Fibroblast of upper back skin (primary cell): ENCODE measurements at places on chromosomes 5 and 9.

DNA sequence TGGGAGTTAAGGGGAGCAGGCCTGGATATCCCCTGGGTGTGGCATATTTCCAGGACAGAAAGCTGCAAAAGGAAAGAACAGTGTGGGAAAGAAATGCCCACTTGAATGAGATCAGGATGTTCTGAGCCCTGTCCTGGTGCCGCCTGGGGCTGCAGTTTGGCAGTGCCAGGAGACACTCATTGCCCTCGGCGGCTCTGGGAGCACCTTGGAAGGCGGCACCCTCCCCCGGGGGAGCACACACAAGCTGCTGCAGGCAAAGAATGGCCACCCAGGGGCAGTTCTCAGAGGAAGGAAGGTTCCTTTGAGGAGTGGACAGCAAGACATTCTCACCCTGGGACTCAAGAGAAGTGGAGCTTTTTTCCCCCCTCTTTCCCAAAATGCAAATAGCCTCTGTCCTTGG lies 305.3 kb downstream of the NTRK2 start:
- DNase-seq: no peak

GRCh38 chr9:133960568-133961129 lies 31.5 kb downstream of the VAV2 start:
- DNase-seq: no peak

GRCh38 chr9:98117984-98118639 lies 910 bp downstream of the TRIM14 start:
- peak; percentile 28 for DNase-seq

DNA sequence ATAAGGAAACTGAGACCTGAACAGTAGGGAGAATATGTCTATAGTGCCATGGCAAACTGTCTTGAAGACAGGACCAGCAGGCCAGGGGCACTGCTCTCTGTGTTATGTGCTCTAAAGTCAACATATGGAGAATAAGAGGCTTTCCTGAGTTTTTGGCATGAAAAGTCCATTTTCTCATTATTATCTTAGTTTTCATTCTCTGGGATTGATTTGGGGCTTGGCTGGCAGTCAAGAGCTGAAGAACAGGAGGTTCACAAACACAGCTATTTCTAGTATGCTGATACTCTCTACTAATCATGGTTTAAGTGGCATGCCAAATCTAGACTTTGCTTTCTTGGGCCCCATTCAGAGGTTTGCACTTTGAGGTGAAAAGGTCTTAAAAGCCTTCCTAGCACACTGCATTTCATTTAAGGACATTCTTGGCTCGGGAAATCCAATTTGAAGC lies 404.4 kb downstream of the ZNF608 start:
- DNase-seq: peak; percentile 94

DNA sequence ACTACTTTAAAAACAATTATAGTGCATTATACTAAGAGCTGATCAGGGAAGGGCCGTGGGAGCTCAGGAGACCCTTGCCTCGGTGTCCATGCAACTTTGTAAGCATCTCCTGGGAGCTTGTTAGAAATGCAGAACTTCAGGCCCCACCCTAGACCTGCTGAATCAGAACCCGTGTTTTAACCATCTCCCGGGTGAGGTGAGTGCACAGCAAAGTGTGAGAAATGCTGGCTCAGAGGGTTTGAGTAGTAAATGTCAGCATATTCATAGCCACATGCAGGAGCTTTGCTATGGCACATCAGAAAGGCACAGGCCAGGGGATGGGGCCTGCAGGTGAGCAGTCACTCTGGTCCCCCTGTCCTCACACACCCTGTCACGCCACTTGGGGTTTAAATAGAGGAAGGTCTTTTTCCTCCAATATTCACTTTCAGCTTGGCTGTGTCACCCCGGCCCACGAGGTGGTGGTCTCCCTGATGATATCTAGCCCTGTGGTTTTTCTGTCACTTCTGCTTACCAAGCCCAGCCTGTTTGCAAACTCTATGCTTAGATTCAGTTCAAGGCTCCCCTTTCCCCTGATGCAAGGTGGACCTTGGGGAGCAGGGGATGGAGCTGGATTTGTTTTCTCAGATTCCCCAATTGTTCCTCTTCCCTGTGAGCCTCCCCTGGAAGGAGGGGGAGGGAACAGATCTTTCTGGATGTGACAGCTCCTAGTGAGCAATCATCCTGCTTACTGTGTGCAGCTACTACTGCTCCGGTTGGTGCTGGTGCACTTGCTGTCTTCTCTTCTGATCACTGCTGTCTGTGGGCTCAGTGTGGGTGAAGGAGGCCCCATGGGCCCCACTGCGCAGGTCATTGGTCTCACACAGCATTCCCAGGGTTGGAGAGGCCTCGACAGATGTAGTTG lies 51.8 kb upstream of the TGFBR1 start:
- DNase-seq: no peak

DNA sequence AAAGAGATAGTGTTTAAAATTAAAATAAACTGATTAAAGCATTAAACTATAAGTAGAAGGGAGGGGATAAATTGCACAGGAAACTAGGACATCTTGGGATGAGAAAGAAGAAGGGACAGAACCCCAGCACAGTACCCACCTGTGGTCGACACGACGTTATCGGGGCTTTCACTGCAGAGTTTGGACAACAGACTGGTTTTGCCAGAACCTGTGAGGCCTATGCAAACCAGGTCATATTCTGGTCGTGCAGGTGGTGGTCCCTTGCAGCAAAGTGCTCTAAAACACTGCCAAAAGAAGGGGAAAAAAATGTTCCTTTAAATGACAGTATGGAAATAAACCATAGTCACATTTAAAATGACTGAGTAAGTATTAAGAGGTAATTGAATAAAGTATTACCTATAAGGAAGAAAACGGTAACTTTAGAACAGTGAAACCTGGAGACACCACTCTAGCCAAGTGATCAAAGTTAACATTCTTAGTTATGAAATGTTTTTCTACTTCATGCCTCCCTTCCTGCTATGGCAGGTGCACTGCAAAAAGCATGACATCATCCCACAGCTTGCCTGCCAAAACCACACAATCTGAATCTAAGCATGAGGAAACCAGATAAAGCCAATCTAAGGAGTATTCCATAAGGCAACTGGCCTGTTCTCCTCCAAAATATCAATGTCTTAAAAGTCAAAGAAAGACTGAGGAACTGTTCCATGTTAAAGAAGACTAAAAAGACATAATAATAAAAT lies 138.6 kb downstream of the ARL15 start:
- DNase-seq: peak; percentile 38

DNA sequence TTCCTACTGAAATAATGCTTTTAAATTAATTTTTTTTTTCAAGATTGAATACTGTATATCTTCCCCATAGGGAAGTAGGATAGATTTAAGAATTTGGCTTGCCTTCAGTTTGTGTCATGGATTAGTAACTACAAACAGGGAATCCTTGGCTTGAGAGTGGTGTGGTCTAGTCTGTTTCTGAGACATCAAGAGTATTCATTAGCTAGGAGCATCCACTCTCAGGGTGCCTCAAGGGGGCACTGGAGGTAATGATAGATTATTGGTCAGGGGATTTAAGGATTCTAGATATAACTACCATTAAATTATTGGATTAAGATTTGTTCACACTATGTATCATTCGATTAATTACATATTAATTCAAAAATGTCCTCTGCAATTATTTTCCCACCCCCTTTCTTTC lies 91.8 kb upstream of the TXNDC8 start:
- peak; percentile 18 for DNase-seq

- DNase-seq: no peak
Measured at GRCh38 chr9:136690806-136691261, 3.6 kb upstream of the AGPAT2 start.

DNA sequence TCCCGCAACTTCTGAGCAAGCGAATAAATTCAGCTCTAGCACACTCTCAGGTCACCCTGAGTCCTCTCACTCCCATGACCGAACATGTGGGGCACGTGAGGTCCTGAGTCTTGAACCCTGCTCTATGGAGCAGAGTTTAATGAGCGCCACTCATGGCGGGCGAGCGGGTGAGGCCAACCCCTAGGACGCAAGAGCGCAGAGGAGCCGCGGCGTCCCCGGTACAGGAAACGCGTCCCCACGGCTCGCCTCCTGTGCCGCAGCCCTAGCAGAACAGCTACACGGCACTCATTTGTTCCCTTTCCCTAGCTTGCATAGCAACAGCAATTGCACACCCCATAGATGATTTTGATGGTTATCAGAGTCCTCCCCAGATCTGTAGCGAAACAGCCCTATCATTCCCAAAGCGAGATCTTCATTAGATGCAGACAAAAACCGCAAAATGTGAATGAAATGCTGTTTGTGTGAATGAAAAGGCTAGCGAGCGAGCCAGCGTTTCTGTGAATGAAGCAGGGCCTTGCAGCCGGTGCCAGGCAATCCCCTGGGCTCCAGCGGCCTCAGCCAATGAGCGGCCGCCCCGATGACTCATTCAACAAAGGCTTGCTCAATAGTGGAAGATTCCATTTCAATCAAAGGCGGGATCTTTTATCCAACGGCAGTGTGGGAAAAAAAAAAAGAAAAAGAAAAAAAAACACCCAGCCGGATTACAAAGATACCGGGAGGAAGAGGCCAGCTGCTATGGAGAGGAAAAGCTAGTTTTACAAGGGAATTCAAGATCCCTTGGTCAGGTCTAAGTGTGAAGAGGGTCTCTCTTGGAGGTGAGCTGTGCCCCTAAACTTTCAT lies 1.5 kb upstream of the SHC3 start:
- peak; percentile 98 for DNase-seq

GRCh38 chr5:53069626-53070025 lies 39.9 kb downstream of the MOCS2 start:
- peak; percentile 73 for DNase-seq

DNA sequence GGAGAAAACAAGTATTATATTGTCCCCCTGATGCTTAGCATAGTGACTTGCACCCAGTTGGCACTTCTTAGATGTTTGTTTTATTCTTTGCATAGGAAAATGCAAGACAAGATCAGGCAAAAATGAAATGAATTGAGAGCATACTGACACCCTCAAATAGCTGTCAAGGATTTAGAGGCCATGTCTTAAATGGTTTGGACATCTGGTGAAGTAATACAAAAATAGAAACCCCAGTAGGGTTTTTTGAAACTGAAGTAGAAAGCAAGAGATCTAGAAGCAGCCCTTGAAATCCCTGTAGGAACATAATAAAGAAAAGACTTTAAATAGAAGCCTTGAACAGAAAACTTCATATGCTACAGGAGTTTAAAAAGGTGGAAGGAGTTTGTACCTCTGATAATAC lies 174.3 kb downstream of the ANXA1 start:
- no peak for DNase-seq

- no peak for DNase-seq
Measured at GRCh38 chr5:180599981-180600553, 8.8 kb upstream of the SCGB3A1 start.

- DNase-seq: no peak
Measured at GRCh38 chr9:76913467-76913866, 7.6 kb upstream of the PRUNE2 start.

DNA sequence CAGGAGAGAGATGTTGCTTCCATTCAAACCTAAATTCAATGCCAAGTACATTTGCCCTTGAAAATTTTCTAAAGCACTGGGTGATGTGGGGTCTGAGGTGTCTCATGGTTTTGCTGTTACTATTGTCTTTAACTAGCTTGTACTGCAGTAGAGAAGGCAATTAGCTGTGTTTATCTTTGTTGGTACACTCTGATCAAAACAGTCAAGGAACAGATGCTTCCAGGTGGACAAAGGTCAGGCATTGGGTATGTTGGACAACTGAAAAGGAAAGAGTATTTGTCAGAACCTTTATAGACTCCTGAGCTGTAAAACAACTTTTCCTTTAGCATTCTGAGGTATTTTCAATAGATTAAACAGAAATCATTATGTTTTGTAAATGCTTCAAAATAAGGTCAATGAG lies 2228.7 kb upstream of the WWC1 start:
- no peak for DNase-seq

DNA sequence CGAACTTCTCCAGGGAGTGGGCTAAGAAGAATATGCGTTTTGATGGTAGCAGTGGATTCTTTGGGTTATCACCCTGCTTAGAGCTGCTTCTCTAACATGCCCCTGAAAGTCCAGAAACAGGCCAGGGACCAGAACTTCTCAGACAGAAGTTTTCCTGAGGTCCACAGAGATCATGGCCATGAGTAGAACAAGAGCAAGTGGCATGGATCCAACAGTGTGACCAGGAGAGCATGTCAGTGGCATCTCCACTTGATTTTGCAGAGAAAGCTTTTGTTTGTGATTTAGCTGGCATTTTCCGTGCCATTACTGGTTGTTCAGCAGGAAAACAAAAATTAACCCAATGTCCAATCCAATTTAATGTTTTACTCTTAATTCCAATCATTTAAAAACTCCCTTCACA lies 298.5 kb upstream of the CD180 start:
- no peak for DNase-seq

DNA sequence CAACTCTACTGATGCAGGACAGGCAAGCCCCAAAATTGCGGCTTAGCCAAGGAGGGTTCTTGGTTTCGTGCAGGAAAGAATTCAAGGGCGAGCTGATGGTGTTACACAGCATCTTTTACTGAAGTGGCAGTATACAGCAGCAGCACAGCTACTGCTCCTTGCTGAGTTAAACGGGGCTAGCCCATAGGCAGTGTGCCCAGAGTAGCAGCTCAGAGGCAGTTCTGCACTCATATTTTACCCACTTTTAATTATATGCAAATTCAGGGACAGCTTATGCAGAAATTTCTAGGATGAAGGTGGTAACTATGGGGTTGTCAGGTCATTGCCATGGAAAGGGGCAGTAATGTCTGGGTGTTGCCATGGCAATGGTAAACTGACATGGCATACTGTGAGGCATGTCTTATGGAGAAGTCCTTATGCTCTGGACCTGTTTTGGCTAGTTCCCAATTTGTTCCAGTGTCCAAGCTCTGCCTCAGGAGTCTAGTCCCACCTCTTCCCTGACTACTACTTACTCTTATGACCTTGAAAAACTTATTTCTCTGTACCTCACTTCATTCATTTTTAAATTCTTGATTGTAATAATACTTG lies 2.0 kb upstream of the SPINK9 start:
- DNase-seq: no peak
